AG04449 (cell line): ENCODE measurements at places on chromosomes 11 and 22.

GRCh38 chr11:11171854-11172253, 181.2 kb downstream of the CSNK2A3 start:
- DNase-seq, result no peak

DNA sequence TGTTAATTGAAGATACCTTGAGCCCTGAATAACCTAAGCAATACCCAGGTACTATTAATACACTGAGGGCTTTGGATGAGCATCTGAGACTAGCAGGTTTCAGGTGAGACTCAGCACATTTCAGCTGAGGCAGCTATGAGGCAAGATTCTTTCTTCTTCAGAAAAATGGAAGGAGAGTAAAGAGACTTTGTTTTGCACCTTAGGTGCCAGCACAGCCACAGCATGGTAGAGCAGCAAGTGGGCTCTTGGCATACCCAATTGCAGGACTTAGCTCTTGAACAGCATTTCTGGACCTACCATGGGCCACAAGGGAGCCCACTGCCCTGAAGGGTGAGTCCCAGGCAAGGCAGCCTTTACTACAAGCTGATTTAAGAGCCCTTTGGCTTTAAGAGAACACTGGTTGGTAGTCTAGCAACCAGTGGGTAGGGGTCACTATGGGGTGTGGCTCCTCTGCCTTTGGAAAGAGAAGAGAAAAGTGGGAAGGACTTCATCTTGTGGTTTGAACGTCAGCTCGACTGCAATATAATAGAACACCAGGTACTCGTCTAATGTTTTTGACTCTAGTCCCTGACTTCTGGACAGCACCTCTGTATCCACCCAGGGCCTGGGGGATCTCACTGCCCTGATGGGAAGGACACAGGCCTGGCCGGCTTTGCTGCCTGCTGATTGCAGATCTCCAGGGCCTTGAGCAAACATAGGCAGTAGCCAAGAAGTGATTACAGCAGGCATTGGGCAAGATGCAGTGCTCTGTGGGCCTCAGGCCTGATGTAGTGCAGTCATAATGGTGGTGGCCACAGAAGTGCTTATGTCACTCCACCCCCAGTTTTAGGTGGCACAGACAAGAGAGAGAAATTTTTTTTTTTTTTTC, 73.3 kb downstream of the GLYATL1 start:
- DNase-seq, result no peak

- DNase-seq, result no peak
Measured at GRCh38 chr11:97567801-97568200, 1178.0 kb downstream of the JRKL start.

DNA sequence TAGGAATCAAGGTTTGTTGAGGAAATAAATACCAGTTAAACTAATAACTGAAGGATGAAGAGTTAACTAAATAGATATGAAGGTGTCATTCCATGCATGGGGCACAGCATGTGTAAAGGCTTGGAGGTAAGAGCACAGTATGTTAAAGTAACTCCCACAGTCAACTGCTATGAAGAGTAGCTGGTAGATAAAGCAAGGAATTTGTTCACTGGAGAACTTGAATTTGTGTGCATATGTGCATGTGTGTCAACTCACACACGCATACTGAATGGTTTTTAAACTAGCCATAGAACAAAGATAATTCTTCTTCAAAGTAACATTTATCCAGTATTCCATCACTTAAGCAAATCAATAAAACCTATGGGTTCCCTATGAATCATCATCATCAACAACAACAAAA, 135.9 kb downstream of the FAM76B start:
- no peak for DNase-seq

DNA sequence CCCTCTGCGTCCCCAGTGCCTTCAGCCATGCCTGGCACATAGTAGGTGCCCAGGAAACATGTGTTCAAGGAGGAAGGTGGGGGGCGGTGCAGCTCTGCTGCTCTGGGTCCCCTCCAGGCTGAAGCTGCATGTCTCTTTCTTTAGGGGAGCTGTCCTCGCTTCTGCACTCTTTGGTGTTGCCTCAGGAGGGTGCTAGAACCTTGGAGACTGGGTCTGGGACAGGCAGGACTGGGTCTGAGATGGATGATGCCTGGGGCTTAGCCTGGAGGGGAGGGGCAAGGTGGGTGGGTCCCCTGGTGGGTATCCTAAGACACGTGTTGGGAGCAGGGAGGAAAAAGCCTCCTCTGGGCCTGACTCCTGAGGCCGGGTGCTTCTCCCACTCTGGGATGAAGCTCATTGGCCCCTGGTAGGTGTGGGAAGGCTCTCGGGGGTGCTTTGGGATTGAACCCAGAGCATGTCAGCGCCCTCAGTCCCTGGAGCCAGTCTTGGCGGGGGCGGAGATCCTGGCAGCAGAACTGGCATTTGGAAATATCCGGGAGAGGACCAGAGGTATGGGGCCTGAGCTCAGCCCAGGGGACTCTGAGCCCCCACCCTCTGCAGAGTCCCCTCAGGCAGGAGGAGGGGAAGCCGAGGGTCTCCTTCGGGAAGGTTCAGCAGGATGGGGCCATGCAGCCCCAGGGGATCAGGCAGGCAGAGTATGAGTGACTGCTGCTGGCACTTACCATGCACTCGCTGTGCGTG, 6.7 kb upstream of the GSTP1 start:
- DNase-seq, result no peak
